ENCODE measurements at places on chromosomes 12 and 14.

GRCh38 chr12:24055747-24056146 lies 106.3 kb upstream of the SOX5 start:
- no peak for DNase-seq

GRCh38 chr14:79831195-79831892 lies 380.0 kb downstream of the DIO2 start:
- DNase-seq = no peak

GRCh38 chr12:67928621-67929383 lies 60.4 kb upstream of the IFNG-AS1 start:
- DNase-seq = no peak

GRCh38 chr14:24235804-24236688 lies 3.3 kb downstream of the GMPR2 start:
- no peak for DNase-seq

- no peak for DNase-seq
These were observed 244.3 kb upstream of the NOVA1 start for GRCh38 chr14:26841920-26842741.

GRCh38 chr14:24892497-24893051 lies 157.4 kb downstream of the STXBP6 start:
- no peak for DNase-seq

DNA sequence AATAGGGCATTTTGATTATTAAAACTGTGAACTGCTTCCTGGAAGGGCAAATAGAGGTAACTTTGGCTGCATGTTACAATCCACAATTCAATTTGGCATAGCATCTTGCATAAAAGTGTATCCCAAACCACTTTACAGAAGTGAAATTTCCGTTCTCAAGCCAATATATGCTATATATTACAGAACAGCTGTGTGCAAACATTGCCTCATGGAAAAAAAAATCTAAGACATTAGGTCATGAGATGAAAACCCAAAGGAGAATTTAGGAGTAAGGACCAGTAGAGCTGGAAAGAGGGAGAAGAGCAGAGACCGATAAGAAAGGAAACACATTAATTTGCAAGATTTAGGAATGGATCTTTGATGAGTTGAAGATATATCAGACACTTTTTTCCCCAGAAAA lies 239.2 kb downstream of the PAX9 start:
- no peak for DNase-seq

DNA sequence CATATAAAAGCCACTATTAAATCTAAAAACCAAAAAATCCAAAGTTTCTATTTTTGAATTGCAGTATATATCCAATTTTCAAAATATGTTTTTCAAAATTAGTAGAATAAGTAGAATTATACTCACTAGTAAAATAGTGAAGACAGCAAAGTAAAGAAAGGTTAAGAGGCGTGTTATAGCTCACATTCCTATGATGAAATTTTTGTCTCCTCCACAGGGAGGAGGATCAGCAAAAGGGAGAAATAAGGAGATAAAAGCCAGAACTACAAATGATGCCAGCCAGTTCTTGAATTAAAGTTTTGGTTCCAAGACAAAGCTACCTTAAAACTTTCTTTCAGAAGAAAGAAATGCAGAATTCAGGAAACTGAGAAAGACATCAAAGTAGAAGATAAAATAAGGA lies 50.0 kb downstream of the C2CD5 start:
- DNase-seq = no peak

- no peak for DNase-seq
These were observed 46.2 kb upstream of the KCNH5 start for GRCh38 chr14:63091394-63091996.
